ENCODE measurements at places on chromosomes 1 and 21. TPM values are rescaled to one million over a fixed set of nuclear protein-coding genes. Genes with fewer than 3 reads are reported as not detected.

DNA sequence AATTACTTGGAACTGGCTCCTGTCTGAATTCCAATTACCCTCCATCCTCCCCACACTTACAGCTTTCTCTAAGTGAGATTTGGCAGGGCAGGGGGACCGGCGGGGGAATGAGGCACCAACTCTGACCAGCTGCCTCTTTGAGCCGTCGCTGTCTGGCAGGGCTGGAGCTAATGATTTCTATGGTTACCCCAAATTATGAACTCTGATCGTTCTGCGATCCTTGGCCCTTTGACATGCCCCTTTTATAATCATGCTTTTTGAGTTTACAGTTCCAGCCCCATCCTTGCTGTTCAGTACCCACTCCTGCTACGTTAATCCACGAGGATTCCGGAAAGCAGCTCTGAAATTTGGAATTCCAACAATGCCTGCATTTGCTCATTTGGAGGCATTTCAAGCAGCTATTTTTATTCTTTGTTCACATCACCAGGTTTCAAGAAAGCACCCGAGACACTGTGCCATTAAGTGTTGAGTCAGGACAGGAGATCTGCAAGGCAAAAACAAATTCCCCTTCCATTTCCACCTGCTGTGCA, 54.6 kb upstream of the LBR start:
- H3K4me1 ChIP-seq = peaks cover 7% of the 10 kb centered on the region
- H3K36me3 ChIP-seq = peaks cover 16% of the 10 kb centered on the region
- no peak for DNase-seq
- no peak overlapping the region for H3K27ac ChIP-seq
- H3K4me3 ChIP-seq = no peak overlapping the region
- peaks cover 15% of the 10 kb centered on the region for H3K27me3 ChIP-seq

PLEKHA6 gene
- 65.9 TPM for total RNA-seq

DNA sequence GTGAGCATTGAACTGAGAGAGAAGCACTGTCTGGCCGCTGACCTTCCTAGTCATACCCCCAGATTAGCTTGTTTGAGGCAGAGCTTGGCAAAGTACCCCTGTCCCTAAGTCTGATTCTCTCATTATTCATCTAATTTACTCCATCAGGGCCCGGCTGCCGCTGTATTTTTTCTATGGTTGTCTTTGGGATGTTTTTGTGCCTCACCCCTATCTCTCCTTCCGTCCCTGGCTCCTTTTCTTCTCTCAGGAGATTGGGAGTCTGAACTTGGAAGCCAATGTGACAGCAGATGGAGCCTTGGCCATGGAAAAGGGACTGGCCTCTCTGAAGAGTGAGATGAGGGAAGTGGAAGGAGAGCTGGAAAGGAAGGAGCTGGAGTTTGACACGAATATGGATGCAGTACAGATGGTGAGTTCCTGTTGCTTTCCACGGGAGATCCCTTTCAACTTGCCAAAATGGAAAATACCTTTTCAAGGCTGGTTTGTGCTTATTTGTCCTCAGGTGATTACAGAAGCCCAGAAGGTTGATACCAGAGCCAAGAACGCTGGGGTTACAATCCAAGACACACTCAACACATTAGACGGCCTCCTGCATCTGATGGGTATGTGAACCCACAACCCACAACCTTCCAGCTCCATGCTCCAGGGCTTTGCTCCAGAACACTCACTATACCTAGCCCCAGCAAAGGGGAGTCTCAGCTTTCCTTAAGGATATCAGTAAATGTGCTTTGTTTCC, 53.9 kb downstream of the LAMC2 start:
- no peak overlapping the region for H3K4me3 ChIP-seq
- DNase-seq = no peak
- H3K27me3 ChIP-seq = no peaks in the 10 kb centered on the region
- peak overlapping the region; percentile 86 for H3K27ac ChIP-seq
- peaks cover 30% of the 10 kb centered on the region for H3K4me1 ChIP-seq

- H3K4me1 ChIP-seq = peaks cover 5% of the 10 kb centered on the region
- H3K27ac ChIP-seq = no peak overlapping the region
- peaks cover 59% of the 10 kb centered on the region for H3K36me3 ChIP-seq
- no peak for DNase-seq
Measured at GRCh38 chr1:173742203-173742886, 27.6 kb downstream of the KLHL20 start.

FUBP1 gene
- total RNA-seq = 169 TPM

DNA sequence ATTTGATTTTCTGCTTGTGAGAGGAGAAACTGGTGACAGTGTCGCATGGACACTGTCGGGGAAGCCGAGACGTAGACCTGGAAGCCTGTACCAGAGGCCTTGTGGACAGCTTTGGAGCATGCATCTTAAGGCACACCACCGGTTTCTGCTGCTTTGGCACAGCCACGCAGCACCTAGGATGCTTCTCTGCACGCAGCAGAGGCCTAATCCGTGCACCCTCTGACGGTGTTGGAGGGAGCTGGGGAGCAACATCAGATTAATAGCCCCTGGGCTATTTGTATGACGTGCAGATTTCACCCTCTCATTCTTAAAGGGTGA, 30.3 kb downstream of the TEX35 start:
- DNase-seq = no peak
- peaks cover 30% of the 10 kb centered on the region for H3K4me1 ChIP-seq
- H3K27me3 ChIP-seq = no peaks in the 10 kb centered on the region
- H3K36me3 ChIP-seq = peaks cover 10% of the 10 kb centered on the region
- H3K27ac ChIP-seq = peak overlapping the region; percentile 80
- peak overlapping the region; percentile 95 for H3K4me3 ChIP-seq

CCDC190 gene
- not detected for total RNA-seq

DNA sequence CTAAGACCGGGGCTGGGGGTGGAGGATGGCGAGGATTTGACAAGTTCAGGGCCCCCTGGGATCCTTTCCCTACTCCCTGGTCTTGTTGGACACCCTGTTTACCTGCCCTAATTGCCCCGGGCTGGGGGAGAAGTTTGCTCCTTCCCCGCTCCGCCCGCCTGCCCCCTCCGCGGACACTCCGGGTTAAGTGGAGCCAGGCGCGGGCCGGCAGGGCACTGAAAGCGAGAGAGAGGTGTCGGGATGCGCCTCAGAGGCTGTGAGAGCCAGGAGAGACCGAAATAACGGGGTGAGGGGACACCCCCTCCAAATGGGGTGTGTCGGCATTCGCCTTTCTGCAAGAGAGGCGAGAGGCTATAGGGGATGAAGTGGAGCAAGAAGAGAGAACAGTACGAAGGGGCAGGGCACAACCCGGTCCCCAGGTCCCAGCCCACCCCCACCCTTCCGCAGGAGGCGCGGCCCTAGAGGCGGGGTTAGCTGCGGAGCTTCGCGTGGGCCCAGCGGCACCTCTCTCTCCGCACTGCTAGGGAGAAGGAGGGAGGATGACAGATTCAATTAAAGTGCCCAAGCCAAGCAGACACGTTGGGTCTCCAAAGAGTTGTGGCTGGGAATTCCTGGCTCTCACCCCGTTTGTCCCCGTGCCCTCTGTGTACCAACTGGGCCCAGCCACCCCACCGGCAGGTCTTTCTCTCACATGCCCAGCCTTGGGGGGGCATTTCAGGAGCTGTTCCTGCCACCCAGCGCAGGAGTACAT, 3.8 kb downstream of the EFNA3 start:
- peaks cover 51% of the 10 kb centered on the region for H3K4me1 ChIP-seq
- H3K4me3 ChIP-seq = no peak overlapping the region
- H3K36me3 ChIP-seq = no peaks in the 10 kb centered on the region
- DNase-seq = no peak

AKR7A3 gene
- total RNA-seq = 0.40 TPM

DNA sequence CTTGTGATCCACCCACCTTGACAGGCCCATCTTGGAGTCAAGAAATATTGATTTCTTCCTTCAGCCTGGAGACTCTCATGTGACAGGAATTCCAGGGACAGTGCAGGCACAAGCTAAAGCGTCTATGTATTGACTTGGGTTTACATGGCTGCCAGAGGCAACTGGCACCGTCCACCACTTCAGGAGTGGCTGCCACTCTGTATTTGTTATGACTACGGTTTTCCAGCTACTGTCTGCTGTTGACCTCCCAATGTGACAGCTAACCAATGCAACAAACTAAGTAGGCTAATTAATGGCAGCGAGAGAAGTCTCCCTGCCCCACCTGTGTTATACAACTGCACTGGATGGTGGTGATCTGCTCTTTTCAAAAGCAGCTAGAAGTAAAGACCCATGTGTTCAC, 56.9 kb downstream of the CD58 start:
- H3K4me1 ChIP-seq = peaks cover 34% of the 10 kb centered on the region
- no peak overlapping the region for H3K27ac ChIP-seq
- no peak for DNase-seq
- H3K4me3 ChIP-seq = no peak overlapping the region

DNA sequence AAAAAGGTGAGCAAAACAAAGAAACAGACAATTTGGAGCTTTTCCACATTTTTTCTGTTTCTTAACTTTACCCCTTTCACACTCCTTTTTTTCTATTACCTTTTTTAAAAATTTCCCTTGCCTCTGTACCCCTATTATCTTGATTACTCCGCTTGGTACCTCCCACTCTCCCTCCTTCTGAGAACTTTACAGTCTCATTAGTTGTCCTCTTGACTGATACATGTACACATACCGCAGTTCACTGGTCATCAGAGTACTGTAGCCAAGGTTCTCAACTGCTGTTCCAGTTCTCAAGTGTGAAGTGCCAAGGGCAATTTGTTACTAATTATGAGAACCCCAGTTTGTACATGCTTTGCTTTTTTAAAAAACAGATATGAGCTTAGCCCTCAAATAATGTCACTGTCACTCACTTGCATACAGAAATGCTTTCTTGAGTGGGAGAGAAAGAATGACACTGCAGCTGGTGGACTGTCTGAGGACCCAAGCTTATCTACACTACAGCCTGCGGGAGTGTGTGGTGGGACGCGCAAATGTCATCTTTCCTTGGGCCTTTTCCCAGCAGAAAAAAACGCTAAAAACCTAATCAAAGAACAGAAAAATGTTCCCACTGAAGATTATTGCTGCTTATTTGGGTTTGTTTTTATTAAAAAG, 160.8 kb downstream of the DISP1 start:
- H3K36me3 ChIP-seq = peaks cover 4% of the 10 kb centered on the region
- DNase-seq = no peak
- H3K4me1 ChIP-seq = peaks cover 6% of the 10 kb centered on the region
- H3K27me3 ChIP-seq = no peaks in the 10 kb centered on the region

COL11A1 gene
- total RNA-seq = not detected

- H3K36me3 ChIP-seq = no peaks in the 10 kb centered on the region
- H3K4me3 ChIP-seq = no peak overlapping the region
- no peaks in the 10 kb centered on the region for H3K4me1 ChIP-seq
- peak; percentile 30 for DNase-seq
- H3K27me3 ChIP-seq = peaks cover 42% of the 10 kb centered on the region
Measured at GRCh38 chr1:18217398-18218043, 109.9 kb downstream of the IGSF21 start.

CFAP141 gene
- not detected for total RNA-seq

ZNF648 gene
- total RNA-seq = not detected

TMEM53 gene
- 2.2 TPM for total RNA-seq

KCNC4 gene
- 1.1 TPM for total RNA-seq

DNA sequence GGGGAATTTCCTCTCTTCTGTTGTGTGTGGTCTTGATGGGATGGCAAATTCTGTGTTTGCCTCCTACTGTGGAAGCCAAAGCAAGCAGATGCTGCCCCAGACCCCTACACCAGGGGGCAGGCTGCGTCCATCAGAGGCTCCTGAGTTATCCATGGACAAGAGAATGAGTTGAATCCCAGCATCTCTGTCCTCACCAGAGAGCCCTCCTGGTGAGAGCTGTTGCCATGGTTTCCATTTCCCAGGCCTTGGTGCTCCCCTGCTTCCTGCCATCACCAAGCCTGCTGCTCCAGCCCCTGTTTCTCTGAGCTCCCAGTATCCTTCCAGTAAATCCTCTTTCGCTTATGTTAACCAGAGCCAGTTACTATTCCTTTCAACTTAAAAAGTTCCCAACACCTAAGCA, 20.4 kb upstream of the GNG12 start:
- peak; percentile 71 for DNase-seq
- H3K4me3 ChIP-seq = no peak overlapping the region
- no peaks in the 10 kb centered on the region for H3K36me3 ChIP-seq
- no peak overlapping the region for H3K27ac ChIP-seq

DNA sequence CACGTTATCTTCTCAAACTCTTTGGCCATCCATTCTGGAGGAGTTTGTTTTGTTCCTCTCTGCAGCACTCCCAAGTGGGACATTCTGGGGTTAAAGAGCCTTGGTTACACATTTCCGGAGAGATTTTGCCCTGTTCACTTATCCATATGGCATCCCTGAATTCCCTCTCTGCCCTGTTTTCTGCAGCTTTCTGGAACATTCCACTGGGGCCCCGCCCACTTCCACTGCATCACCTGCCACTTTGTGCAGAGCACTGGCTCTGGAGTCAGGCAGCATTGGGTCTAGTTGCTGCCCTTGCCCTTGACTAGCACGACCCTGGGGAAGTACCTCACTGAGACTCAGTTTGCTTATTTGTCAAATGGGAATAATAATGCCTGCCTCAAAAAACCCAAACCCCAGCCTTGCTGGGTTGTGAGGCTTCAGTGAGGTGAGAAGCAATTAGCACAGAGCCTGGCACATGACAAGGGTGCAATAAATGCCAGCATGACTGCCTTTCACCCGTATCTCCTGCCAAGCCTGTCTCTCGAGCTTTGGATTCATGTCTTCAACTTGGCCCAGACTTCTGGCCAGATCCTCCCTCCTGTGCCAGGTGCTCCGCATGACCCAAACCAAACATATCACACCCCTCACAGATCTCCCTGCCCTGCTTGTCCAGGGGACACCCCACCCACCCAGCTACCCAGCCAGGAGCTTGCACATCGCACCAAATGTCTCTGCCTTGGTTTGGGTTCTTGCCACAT, 38.3 kb downstream of the IL6R start:
- peaks cover 41% of the 10 kb centered on the region for H3K4me1 ChIP-seq
- no peak overlapping the region for H3K27ac ChIP-seq
- no peak for DNase-seq
- no peaks in the 10 kb centered on the region for H3K27me3 ChIP-seq
- H3K4me3 ChIP-seq = no peak overlapping the region

DNA sequence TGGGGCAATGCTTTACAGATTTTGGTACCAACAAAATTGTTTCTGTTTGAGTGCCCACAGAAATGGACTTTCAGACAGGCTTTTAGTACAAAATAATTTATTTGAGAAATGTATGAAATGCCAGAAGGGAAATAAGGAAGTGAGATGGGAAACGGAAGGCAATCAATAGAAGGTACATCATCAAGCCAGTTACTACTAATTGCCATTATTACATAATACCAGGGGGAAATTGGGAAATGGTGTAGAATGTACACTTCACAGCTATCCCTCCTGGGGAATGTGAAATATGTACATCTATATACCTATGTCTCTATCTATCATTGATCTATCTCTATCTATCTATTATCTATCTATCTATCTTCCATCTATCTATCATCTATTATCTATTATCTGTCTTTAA, 264.6 kb upstream of the B3GALT2 start:
- no peaks in the 10 kb centered on the region for H3K36me3 ChIP-seq
- H3K4me1 ChIP-seq = no peaks in the 10 kb centered on the region
- H3K27ac ChIP-seq = no peak overlapping the region
- H3K27me3 ChIP-seq = no peaks in the 10 kb centered on the region
- no peak overlapping the region for H3K4me3 ChIP-seq
- no peak for DNase-seq

Data from MCF 10A (cell line).